T-helper 1 cell (primary cell): ENCODE measurements at places on chromosomes 5 and 9.

DNA sequence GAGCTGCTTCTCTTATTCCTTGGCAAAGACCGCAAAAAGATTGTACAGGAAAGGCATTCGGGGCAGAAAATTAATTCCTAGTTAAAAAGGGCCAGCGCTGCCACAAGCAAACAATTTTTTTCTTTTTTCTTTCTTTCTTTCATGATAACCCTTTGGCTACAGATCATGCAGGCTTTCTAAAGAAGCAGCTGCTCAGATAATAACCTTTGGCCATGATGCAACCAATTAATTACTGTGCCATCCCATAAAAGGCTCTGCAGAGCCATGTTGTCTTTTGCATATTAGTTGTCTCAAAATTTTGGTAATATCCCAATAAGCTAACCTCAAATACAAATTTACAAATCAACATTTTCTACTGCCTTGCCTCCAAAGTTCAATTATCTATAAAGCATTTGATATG lies 758.4 kb upstream of the SEMA6A start:
- no peak for DNase-seq

DNA sequence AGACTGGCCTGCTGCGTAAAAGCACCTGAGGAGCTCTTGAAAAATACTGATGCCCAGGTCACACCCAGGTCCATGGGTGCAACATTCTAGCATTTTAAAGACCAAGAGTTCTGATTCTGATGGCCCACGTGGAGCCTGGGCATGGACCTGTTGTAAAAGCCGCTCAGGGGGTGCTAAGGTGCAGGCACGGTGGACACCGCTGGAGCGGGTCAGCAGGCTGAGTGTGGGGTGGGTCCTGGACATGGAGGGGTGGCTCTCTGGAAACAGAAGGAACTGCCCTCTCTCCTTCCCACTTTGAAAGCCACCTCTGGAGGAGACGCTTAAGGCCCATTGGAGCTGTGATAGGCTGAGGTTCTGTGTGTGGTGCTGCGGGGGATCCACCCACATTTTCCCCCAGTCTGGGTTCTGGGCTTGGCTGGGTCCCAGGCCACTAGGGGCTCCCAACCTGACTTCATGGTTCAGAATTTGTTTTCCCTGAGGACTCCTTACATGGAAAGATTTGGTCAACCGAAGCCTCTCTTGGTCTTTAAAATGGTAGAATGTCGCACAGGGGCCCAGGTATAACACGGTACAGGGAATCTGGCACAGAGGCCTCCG lies 16.6 kb downstream of the GPRIN1 start:
- no peak for DNase-seq

GRCh38 chr5:42429694-42430093 lies 6.5 kb downstream of the GHR start:
- DNase-seq: no peak

DNA sequence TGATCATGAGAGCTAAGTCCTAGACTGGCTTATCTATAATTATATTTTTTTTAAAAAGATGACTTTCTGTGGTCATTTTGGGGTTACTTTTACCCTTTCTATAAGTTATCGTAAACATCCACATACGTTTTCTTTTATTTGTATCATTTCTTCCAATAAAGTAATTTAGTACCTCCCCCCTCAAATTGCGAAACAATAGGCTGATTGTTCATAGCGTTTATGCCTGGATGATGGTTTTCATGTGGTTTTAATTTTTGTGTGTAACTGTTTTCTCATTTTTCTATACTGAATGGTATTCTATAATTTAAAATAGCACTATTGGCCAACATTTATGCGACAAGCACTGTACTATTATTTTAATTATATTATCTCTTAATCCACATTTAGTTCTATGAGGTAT lies 44.5 kb downstream of the SMC5 start:
- DNase-seq: no peak

DNA sequence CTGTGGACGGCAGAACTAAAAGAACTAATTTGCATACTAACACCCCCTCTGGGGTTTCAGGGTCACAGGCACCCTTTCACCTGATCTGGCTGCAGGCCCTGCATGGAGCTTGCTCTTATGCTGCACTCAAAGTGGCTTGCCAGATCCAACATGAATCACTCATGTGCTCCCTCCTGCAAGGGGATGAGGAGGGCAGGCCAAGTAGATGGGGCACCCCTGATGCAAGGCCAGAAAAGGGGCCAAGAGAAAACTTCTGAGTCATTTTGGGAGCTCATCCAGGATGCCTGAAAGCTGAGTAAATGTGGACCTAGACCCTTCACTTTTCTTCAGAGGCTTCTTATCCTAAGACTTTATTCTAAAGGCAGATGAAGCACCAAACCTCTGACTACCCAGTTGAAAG lies 558.5 kb upstream of the PTGER4 start:
- DNase-seq: no peak

- DNase-seq: no peak
Observed at GRCh38 chr5:175820230-175820629, 51.1 kb upstream of the CPLX2 start.

DNA sequence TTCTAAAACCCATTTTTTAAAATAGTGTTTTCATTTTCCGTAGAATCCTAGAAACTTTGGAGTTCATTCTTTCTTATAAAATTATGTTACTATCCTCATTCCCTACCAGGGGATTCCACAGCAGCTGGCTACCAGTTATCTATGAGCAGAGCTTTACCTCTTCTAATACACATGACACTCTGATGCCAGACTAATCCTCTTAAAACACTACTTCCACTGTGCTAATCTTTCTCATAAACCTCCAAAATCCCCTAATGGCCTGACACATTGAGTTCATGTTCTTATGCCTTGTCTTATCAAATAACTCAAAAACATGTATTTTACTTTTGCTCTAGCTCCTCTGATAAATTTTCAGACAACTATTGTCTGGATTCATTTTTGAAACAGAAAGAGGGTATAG lies 633.6 kb upstream of the FTMT start:
- no peak for DNase-seq

DNA sequence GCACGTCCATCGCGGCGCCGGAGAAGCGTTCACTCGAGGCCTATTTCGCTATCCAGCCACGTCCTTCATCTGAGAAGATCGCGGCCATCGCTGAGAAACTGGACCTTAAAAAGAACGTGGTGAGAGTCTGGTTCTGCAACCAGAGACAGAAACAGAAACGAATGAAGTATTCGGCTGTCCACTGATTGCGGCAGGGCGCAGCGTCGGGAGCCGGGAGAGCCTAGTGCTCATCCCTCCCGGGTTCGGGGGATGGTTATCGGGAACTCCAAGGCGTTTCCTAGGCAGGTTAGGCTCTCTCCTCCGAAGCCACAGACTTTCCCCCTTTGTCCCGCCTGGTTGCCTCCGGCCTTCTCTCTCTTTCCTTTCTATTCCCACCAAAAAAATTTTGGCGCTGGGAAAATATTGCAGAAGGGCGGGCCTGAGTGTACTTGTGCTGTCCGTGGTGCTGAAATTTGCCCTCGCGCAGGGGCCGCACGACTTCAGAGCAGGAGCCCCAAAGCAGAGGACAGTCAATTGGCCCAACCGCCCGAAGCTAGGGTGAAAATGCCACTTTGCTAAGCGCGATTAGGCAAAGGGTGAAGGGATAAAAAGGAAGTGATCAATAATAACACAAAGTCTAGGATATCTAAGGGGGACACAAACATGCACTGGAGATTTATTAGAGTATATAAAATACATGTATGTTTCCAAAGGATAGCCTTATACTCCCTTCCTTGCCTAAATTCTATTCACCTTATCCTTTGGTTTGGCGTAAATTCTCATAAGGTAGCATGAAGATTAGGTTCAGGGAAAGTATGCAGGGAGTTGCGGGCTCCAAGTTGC lies 1.8 kb downstream of the POU4F3 start:
- DNase-seq: no peak

DNA sequence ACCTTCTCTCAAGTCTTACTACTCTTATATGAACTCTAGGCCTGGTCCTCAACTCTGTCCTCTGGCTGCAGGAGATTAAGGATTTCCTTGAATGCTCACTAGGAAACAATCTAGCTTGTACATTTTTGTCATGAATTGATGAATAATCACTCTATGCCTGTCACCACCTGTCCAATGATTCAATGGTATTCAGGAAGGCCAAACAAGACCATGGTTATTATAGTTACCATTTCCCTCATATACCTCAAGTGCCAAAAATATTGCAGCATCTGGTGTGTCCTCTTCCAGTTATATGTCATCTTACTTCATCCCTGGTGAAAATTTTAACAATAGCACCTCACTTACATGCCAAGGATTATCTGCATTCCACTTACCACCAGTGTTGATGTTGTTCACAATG lies 179.0 kb upstream of the MOCS2 start:
- DNase-seq: no peak

DNA sequence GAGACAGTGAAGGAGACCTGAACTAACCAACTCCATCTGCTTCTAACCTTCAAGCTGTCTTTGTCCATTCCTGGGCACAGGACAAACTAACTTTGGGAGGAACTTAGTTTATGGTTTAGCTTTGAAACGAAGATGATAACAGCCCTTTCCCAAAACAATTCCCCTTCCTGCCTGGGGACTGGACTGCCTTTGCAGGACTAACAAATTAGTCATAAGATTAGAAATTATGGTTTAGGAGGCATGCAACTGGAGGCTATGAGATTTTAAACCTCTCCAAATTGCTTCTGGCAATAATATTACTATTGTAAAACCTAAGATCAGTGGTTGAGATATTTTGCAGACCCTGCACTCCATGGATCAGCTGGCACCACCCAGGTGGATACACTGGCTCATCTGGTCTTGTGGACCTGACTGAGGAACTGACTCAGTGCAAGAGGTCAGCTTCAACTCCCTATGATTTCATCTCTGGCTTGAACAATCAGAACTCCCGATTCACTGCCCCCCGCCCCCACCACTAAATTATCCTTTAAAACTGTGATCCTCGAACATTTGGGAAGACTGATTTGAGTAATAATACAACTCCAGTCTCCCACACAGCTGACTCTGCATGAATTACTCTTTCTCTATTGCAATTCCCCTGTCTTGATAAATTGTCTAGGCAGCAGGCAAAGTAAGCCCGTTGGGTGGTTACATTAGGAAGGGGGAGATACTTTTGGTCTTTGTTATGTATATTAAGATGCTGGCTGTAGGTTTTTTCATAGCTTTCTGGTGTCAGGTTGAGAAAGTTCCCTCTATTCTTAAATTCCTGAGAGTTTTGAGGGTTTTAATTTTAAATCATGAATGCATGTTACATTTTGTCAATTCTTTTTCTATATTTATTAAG lies 213.3 kb downstream of the TSSK1B start:
- no peak for DNase-seq

GRCh38 chr5:17001428-17001827 lies 65.3 kb upstream of the MYO10 start:
- DNase-seq: no peak
